Activated effector memory CD4-positive, alpha-beta T cell treated with Interleukin-2 at 50 U/mL for 16 hours (primary cell): ENCODE measurements at places on chromosomes 3 and 15.
A peak's percentile ranks its signal among the peaks of the same experiment; 100 is the strongest.

GRCh38 chr3:99663977-99664376 lies 25.6 kb downstream of the COL8A1 start:
- DNase-seq = no peak

DNA sequence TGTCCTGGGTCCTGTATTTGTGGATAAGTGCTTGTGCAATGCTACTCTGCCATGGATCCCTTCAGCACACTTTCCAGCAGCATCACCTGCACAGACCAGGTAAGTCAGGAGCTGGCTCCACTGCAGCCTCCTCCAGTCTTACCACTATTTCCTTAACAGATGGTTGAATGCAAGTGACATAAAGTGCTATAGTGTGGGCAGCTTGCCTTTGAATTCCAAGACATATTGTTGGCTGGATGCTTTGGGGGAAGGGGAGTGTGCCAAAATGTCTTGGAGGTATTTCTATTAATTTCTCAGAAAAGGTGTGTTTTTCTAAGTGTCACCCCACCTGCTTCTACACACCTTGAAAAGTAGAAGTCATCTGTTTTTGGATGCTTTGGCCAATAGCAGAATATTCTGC lies 352.2 kb upstream of the SUCLG2 start:
- DNase-seq = no peak

GRCh38 chr3:49533786-49534519 lies 20.3 kb upstream of the BSN start:
- DNase-seq = no peak

DNA sequence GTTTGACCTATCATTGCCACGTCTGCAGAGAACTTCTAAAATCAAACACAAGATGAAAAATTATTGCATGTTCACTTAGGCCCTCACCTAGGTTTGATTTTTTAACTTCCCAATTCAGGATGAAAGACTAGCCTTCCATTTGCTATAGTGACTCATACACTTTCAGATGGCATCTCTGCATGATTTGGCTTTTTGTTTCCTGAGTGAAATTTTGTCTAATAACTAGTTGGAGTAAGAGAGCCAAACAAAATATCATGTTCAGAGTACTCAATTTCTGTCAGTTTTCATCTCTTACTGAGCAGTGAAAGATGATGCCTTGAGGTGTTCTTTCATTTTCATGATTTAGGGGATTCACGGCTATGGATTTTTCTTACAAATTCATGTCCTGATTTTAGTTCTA lies 122.9 kb downstream of the NSUN3 start:
- DNase-seq = no peak

DNA sequence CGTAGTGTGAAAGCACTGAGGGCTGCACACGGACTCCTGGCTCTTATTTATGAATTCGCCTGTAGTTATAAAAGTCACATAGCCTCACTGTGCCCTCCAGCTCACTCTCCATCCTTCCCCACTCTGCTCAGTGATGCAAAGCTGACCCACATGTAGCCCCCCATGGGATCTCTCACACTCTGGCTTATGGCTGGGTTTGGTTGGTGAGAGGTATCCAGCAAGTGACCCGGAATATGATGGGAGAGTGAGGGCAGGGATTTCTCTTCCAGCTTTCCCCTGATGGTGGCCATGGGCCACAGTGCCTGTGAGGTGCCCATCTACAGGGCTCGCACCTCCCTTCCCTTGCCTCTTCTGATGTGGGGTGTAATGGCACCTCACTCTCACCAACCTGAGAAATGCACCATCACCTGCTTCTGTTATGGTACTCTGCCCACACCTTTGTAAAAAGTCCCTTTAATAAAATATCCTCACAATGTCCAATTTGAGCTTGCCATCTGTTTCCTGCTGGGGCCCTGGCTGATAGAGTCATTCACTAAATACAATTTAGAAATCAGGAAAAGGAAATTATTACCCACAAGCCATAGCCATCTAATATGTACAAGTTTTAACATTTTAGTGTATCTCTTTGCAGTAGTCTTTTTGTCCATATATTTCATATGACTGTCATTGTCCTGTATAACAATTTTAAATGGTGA lies 93.6 kb downstream of the SCN11A start:
- no peak for DNase-seq

GRCh38 chr3:99365396-99365795 lies 273.0 kb upstream of the COL8A1 start:
- DNase-seq = no peak

DNA sequence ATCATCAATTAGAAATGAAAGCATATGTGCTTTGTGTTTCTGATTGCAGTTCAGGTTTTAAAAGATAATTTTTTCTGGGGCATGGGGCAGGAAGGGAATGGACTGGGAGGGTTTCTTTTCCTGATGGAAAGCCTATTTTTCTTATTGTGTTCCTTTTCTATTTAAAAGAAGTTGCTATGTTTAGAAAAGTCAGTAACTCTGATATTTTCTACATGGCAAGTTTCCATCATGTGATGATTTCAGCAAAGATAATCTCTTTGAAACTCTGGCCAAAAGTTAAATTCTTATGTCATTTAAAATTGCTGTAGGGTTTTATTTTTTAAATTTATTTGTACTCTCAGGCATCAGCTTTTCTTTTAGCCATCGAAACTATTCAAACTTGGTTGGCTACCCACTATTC lies 601.2 kb downstream of the FOXP1 start:
- no peak for DNase-seq

DNA sequence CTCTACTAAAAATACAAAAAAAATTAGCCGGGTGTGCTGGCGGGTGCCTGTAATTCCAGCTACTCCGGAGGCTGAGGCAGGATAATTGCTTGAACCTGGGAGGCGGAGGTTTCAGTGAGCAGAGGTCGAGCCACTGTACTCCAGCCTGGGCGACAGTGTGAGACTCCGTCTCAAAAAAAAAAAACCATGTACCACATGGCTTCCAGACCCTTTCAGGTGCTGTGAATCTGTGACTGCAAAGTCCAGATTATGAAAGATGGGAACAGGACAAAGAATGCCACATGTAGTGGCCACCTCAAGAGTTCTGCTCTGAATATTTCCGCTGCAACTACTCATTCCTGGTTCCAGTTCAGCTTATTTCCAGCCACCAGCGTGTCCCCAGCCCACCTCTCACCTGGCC lies 8.4 kb upstream of the DCAF1 start:
- no peak for DNase-seq

- DNase-seq = no peak
These were observed 25.8 kb downstream of the DYNC1LI1 start for GRCh38 chr3:32544894-32545293.

GRCh38 chr15:70531576-70531975 lies 231.8 kb downstream of the UACA start:
- DNase-seq = no peak

DNA sequence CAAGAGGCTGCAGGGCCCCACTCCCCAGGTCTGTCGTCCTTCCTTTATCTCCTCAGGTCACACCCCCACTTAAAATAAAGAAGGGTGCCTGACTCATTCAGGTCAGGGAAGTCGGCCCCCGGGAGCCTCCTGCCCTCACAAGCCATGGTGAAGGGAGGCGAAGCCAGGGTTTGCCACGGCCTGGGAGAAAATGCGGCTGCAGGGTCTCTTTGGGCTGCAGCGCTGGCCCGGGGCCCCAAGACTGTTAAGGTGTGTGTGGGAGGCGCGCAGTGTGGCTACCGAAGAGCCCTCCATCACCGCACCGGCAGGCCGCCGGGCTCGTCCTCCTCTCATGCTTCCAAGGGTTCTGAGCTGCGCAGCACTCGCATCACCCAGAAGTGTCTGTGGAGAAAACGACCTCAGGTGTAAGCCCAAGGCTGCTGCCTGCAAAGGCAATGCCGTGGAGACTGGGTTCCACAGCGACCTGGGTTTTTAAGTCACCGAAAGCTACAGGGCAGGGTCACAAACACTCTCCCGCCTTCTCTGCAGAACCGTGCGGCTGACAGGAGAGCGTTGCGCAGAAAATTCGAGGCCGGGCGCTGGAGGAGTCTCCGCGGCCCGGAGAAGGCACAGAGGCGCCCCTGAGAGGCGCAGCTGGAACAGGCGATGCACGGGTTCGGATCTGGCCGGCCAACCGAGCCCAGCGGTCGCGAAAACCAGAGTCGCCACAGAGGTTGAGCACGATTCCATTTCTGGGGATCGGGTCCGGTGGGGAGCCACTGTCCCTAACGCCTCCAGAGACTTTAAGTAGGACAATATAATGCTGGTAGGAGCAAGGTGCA lies 8.7 kb downstream of the FOXL2 start:
- DNase-seq = no peak

- DNase-seq = no peak
These were observed 349.4 kb upstream of the SEMA6D start for GRCh38 chr15:47367726-47368390.

DNA sequence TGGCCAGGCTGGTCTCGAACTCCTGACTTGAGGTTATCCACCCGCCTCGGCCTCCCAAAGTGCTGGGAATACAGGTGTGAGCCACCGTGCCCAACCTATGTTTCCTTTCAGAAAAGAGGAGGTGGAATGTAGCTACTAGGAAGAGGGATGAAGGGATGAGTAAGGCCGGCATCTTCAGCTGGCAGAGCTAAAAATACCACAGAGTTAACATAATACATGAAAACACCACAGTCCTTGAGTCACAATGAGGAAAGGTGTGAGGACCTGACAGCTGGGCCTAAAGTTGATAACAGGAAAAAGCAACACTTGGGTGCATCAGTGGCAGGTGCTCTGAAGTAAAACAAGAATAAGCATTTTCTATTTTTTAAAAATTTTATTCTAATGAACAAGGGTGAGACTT lies 392.2 kb downstream of the DIPK2A start:
- DNase-seq = no peak

DNA sequence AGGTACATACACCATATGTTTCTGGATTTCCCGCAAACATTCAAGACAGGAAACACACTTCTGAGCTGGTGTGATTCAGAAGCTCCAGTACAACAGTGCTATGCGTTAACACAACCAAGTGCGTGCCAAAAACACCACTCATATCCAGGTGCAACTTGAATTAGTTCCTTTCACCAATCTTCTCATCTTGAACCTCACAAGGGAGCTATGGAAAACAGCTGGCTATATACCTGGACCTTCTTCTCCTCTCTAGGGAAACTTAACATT lies 31.3 kb downstream of the SUSD5 start:
- no peak for DNase-seq

GRCh38 chr3:178526291-178526690 lies 9.9 kb upstream of the KCNMB2 start:
- no peak for DNase-seq

- peak; percentile 30 for DNase-seq
These were observed 62.5 kb downstream of the SFMBT1 start for GRCh38 chr3:52983336-52983807.

- no peak for DNase-seq
These were observed 73.8 kb downstream of the LEKR1 start for GRCh38 chr3:156899951-156900350.

DNA sequence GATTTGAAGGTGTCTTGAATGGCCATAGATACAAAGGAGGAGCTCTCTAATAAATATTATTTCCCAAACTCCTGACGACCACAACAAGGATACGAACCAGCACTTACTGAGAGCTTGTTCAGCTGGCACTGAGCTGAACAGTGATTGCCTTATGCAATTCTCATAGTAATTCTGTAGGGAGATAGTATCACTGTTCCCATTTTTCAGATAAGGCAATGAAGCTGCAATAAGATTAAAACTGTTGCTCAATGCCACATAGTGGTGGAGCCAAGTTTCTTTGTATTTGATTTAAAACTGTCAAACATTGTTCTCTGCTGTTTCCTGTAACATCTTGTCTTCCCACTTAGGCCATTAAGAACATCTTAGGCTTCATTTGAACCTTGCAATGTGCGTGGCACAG lies 163.9 kb downstream of the RPLP1 start:
- no peak for DNase-seq

DNA sequence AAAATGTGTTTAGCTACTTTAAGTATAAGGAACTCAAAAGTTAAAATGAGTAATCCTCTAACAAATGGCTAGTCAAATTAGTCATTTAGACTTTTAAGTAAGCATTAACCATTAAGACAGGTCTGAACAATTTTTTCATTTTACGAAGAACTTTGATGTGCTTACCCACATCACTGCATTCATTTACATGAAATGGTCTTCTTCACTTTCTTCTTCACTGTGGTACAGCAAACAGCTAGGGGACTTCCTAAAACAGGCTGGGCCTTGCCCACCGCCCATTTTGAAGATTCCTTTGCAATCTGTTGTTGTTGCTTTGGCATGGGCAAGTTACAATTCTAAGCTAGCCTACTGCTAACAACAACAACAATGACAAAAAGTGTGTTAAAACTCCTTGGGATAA lies 67.4 kb downstream of the CBLB start:
- DNase-seq = no peak

DNA sequence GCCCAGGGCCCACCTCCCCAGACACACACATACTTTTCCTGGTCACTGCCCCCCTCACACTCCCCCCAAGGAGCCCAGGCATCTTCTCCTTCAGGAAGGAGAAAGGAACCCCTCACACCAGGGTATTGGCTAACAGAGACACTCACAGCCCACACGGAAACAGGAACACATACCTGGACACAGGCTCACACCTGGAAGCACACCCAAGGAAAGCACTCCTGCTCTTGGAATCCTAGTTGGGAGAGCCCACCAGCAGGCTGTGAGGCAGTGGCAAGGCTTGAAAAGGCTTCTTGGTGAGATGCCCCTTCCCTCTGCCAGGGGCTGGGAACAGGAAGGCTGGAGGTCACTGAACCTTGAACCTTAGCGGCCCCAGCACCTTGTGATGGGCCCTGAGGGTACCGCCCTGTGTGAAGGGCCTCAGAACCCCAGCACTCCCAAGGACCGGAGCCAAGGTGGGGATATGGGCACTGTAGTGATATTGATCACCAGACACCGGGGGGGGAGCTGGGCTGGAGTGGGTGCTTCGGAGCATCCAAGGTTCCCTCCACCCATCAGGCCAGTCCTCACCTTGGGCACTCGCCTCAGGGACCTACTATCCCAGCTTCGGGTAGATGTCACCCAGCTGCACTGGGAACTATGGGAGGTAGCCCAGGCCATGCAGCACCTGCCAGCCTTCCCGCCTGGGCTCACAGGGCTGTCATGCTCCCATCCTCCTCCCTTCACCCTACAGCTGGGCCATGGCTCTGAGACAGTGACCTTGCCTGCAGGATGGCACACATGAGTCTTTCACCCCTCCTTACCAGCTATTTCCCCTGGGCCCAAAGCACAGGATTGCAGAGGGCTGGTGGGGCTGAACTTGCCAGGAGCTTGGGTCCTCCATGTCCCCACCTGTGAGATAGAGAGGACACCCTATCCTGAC lies 16.4 kb downstream of the MYL3 start:
- DNase-seq = no peak

GRCh38 chr15:40870716-40871115 lies 3.3 kb downstream of the RHOV start:
- no peak for DNase-seq

- no peak for DNase-seq
These were observed 580.4 kb downstream of the ROBO1 start for GRCh38 chr3:79187426-79187825.

DNA sequence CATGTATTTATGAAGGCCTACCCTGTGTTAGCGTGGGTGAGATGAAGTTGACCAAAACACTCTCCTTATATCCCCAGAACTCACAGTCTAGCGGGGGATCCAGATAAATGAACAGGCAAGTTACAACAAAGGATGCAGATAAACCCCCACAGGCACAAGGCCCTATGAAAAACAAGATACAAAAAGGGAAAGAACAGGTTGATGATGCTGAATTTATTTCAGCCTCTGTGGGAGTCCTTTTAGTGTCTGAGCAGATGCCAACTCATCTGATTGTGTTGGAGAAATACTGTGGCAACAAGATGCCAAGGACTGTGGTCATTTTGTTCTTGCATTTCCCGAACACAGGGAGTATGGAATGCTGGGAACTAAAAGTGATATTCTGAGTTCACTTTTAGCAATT lies 300.0 kb downstream of the CHST2 start:
- DNase-seq = no peak

- DNase-seq = no peak
These were observed 320.2 kb downstream of the CHST2 start for GRCh38 chr3:143439817-143440216.

GRCh38 chr3:156359368-156359767 lies 195.5 kb downstream of the SSR3 start:
- no peak for DNase-seq
